GM12865 (cell line): ENCODE measurements at places on chromosomes 5 and 9.

GRCh38 chr5:68452286-68452685 lies 236.7 kb downstream of the PIK3R1 start:
- DNase-seq = no peak

- DNase-seq = no peak
These were observed 478.7 kb downstream of the SEMA5A start for GRCh38 chr5:9067154-9067553.

DNA sequence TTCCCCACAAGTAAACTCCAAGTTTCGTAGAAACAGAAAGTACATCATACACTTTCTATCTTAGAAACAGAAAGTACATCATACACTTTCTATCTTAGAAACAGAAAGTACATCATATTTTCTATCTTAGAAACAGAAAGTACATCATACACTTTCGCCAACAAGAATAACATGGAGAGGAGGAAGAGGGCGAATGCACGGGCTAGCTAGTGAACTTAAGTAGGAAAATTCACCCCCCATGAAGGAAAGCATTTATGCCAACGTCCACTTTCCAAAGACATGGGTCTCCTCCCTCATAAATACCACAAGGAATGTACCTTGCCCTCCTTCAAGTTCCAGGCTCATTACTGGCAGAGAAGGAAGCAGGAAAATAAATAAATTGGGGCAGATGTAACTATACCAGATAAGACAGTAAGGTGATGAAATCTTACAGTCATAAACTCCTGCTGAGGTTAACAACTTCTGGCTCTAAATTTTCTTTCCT lies 64.7 kb downstream of the FRMD3 start:
- peak; percentile 18 for DNase-seq

DNA sequence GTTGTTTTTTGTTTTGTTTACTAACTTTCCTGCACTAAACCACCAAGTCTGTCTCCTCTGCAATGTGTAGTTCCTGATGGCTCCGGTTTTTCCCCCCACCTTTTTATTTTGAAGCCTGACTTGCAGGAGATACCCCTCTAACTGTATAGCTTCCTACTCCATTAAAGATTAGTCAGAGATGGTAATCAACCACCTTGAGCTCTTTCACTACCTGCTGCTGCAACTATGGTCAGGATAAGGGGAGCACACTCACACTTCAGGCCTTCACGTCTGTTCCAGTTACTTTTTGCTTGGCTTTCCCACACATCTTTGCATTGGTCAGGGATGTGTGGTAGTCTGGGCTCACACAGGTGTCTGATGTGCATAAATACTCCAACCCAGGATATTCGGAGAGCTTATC lies 63.4 kb downstream of the NR6A1 start:
- DNase-seq = no peak

GRCh38 chr9:72203205-72203803 lies 54.1 kb downstream of the GDA start:
- peak; percentile 50 for DNase-seq

DNA sequence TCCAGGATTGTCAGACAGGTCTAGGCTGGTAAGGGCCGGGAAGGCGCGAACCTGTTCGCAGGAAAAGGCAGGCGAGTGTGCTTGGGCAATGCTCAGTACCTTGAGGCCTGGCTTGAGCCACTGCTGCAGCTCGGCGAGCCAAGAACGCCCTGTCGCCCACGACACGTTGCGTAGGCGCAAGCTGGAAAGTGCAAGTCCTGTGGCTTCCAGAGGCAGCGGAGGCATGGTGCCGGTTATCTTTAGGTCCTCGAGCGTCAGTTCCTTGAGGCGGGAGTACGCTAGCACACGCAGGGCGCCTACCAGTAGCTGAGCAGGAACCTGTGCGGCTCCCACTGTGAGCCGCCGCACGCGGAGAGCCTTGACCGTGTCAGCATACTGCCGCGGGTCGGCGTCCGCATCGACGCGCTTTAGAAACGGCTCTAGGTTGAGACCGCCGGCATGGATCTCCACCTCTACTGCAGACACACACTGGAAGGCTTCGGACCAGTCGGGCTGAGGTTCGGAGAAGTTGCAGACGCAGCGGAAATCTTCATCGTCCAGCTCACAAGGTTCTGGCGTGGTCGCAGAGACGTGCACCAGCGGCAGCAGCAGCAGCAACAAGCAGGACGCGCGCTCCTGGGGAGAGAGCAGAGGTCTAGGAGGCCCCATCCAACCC lies 482 bp downstream of the CD14 start:
- peak; percentile 69 for DNase-seq

- DNase-seq = no peak
These were observed 8.8 kb upstream of the FCN2 start for GRCh38 chr9:134871697-134872340.

DNA sequence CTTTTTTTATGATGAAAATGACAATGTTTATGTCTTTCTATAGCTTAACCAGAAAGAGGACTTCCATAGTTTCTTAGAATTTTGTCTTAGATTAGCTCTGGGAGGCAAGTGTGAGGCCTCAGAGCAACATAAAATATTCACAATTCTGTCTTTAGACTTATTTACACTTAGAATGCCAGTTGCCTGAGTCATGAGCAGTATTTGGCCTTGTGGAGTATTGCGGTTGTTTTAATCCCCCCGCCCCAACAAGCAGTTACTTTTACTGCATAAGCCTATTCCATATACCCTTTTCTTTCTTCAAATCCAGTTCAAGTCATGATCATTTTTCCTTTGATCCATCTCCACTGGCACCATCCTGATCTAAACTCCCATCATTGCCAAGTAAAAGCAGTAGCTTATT lies 198.0 kb upstream of the EGFLAM start:
- no peak for DNase-seq

- DNase-seq = no peak
These were observed 4.5 kb downstream of the TENT4A start for GRCh38 chr5:6717687-6718086.

GRCh38 chr5:98543490-98543889 lies 230.0 kb upstream of the RGMB start:
- no peak for DNase-seq

GRCh38 chr9:30591461-30591860 lies 1793.0 kb upstream of the ACO1 start:
- no peak for DNase-seq

DNA sequence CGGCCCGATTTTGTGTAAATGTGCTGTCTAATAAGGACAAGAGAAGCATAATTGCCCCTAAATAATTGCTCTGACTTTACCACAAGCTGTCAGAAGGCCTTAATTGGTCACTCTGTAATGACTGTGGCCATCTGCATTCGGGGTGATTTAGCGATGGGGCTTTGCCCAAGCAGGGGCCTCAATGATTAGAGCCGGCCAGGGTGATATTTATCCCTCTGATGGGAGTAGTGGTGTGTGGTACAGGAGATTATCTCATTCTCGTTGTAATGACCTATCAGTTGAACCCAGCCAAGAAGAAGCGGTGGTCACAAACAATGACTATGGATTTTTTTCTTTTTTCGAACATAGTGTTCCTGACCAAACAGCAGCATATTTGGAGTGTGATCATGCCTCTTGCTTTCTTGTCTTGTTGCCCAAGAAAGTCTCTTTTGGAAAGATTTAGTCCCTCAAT lies 72.0 kb upstream of the SAP30L start:
- DNase-seq = no peak

GRCh38 chr5:177077335-177077734 lies 9.4 kb upstream of the FGFR4 start:
- no peak for DNase-seq

- DNase-seq = no peak
These were observed 80.6 kb upstream of the SIMC1 start for GRCh38 chr5:176157656-176158055.

- DNase-seq = peak; percentile 20
These were observed 2.7 kb upstream of the IL12B start for GRCh38 chr5:159332800-159333544.

- no peak for DNase-seq
These were observed 112.0 kb downstream of the TMEM174 start for GRCh38 chr5:73284985-73285384.

DNA sequence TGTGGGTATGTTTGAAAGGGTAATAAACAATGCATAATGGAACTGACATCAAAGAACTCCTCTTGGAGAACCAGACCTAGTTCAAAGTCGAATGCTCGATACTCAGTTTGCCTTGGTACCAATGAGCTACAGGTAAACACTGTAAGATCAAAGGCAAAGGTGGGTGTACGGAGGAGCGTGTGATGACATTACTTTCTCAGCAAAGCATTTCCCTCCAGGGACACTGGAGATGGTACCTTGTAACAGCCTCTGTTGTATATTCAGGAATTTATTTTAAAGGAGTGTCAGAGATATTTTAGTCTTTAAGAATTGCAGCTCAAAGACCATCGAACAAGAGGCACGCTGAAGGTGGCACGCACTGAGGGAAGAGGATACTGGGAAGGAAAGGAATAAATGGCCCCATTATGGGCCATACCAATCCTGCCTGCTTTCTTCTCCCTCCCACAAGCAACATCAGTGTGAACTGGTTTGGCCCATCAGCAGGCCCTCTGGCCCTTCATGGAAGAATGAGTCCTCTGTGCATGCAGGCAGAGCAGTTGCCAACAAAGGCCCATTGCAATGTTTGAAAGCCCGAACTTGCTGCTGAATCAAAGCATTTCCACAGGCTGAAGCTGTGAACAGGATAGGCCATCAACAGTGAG lies 410.2 kb downstream of the ACTL7B start:
- no peak for DNase-seq

- no peak for DNase-seq
These were observed 44.5 kb downstream of the SPOCK1 start for GRCh38 chr5:137454671-137455070.

DNA sequence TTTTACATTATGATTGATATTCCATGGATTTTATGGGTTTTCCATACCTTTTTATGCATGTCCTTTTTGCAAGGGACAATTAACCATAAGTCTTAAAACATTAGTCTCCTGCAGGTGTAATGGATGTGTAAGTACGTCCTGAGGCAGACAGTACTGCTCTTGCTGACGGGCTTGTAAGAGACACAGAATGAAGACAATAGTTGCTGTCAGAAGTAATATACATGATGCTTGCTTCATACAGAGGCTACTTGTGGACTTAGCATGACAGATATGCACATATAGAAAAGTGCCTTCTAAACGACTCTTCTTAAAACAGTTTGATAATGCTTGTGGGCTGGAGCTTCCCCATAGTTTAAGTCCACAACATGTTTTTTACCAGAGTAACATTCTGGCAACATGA lies 182.7 kb downstream of the SPATA31D1 start:
- no peak for DNase-seq

DNA sequence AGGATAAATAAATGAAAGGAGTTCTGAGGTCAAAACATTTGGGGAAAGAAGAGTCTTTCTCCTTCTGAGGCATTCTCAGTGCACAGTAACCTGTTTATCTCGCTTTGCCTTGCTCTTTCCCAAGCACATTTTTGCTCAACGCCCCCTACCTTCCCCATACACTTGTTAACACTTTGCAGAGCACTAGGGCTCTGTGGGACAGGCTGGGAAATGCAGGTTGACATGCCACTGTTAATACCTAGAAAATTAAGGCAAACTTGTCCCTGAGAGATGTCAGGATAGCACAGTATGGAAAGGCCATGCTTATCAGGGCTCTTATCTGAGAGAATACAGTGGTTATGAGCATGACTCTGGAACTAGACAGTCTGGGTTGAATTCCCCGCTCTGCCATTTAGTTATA lies 152.0 kb downstream of the DOCK8 start:
- DNase-seq = no peak

- no peak for DNase-seq
These were observed 101.4 kb upstream of the MSX2 start for GRCh38 chr5:174623018-174623417.

GRCh38 chr9:1460143-1460769 lies 410.1 kb downstream of the DMRT2 start:
- DNase-seq = peak; percentile 57

GRCh38 chr9:130171226-130172148 lies 717 bp upstream of the NCS1 start:
- no peak for DNase-seq

- DNase-seq = no peak
These were observed 682.0 kb downstream of the MTRR start for GRCh38 chr5:8550921-8551320.

- DNase-seq = no peak
These were observed 69.5 kb downstream of the GRIA1 start for GRCh38 chr5:153559926-153560325.

- DNase-seq = no peak
These were observed 795 bp downstream of the NDUFAF2 start for GRCh38 chr5:60945813-60946187.

- DNase-seq = no peak
These were observed 297.8 kb downstream of the NPR3 start for GRCh38 chr5:33008751-33009418.

- peak; percentile 22 for DNase-seq
These were observed 456.7 kb downstream of the ZNF608 start for GRCh38 chr5:124289641-124290311.

DNA sequence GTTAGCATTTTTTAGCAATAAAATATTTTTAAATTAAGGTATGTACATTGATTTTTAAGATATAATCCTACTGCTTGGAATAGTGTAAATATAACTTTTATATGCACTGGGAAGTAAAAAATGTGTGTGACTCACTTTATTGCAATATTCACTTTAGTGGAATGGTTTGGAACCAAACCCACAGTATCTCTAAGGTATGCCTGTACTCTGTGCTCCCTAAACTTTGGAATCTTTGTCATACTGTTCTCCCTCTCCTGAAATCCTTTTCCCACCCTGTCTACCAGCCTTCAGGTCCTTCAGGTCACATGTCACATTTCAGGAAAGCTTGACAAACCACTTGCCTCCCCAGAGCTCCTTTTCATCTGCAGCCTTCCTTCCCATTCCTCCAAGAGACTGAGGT lies 308.7 kb downstream of the SPOCK1 start:
- no peak for DNase-seq

GRCh38 chr9:134525841-134526583 lies 115.6 kb upstream of the COL5A1 start:
- DNase-seq = no peak
